ENCODE measurements at places on chromosomes 12 and 14.

GRCh38 chr12:81081726-81082125, 3.8 kb downstream of the ACSS3 start:
- no peak for DNase-seq

DNA sequence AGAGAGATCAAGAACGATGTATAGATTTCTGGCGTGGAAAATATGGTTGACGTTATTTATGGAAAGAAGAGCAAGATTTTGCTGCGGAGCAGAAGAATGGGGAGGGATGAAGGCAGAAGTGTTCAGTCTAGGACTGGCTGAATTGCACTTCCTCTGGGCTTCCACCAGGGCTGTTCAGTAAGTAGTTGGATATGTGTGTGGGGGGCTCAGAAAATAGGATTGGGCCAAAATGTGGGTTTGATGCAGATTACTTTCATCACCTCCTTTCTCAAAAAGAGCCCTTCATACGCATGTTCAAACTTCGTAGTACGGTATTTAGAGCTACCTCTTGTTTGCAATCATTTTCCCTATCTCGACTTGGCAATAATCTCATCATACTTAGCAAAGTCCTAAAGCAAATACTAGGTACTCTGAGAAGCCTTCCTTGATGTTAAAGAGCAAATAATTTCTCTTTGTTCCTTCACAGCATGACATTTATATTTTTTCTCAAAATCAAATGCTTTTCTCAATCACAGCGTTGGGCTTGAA, 349.4 kb downstream of the NELL2 start:
- no peak for DNase-seq

DNA sequence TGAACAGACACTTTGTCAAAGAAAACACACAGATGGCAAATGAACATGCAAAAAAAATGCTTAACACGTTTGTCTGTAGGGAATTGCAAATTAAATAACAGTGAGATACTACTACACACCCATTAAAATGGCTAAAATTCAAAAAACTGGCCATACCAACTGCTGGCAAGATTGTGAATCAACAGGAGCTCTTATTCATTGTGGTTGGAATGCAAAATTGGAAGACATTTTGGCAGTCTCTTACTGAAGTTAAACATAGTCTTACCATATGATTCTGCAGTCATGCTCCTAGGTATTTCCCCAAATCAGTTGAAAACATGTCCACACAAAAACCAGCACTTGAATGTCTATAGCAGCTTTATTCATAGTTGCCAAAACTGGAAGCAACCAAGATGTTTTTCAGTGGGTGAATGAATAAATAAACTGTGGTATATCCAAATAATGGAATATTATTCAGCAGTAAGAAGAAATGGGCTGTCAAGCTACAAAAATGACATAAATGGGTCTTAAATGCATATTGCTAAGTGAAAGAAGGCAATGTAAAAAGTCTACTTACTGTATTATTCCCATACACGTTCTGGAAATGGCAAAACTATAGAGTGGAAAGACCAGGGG, 91.4 kb downstream of the PLEKHA5 start:
- DNase-seq, result no peak

GRCh38 chr14:22837750-22838538, 1.6 kb downstream of the MMP14 start:
- DNase-seq, result no peak

GRCh38 chr12:71195338-71195896, 37.6 kb upstream of the TSPAN8 start:
- DNase-seq, result peak; percentile 70

DNA sequence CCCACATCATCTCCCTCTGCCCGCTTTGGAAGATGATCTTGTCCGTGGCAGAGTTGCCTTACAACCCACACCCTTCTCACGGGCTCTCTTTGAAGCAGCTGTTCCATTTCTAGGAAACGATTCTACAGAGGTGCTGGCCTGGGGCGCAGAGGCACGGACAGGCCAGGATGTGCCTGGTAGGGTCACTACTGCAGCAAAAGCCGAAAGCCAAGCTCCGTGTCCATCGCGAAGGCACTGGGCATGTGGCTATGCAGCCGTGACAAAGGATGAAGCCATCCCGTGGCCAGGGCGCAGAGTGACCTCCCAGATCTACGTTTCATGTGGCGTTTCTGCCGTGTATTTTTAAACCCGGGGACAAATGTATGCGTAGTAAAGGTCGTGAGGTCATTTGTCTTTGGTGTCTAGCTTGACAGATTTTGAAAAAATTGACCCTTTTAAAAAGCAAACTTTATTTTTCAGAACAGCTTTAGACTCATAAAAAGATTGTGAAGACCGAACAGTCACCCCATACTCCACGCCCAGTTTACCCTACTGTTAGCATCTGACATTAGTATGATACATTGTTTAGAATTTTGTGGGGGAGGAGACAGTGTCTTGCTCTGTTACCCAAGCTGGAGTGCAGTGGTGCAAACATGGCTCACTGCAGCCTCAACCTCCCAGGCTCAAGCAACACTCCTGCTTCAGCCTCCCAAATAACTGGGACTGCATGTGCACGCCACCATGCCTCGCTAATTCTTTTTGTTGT, 40.4 kb upstream of the NCOR2 start:
- no peak for DNase-seq

DNA sequence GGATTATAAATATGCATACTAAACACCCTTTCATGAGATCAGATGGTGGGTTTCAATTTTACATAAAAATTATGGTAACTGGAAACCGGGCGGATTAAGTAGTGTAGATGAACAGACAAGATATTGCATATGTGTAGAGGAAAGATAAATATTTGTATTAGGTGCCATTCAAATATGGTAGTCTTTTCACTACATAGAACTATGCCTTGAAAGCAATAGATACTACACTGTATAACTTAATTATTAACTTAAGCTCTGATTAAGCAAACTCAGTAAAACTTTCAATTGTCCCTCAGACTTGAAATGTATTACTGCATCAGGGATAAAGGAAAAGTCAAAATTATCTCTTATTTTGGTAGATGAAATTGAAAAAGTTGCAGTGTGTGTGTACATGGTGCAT, 1.9 kb downstream of the PTPN21 start:
- DNase-seq, result no peak

DNA sequence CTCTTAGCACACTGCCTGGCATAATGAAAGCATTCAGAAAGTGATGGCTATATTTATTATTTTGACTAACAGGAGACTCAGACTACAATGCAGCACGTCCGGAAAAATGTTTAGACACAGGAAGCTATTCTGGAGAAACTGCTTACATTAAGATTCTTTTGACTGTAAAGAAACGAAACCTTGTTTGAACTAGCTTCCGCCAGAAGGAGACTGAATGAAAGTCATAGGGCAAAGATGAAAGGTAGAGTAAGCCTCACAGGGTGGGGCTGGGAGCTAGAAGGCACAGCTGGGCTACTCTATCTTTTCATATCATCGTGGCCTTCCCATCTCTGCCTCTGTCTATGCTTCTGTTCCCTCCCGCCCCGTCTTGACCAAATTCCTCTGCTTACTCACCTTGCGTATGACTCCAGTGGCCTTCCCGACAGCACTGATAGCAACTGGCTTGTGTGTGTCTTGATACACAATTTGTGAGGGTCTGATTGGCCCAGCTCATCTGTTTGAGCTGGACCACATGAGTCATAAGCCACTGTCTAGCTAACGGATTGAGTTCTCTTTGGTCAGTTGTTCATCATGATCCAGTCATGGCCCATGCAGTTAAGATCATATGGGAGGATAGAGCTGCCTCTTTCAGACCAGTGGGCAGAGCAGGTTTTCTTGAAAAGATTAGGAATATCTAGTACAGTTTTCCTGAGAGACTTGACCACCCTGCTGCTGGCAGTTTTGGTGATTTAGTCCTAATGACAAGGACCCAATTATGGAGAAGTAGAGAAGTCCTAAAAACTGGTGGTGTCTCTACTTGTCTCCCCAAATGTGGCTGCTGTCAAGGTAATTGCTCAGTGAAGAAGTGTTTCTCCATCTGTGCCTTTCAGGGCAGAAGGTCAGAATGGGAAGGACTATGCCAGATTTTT, 151.5 kb upstream of the SLC38A2 start:
- no peak for DNase-seq

DNA sequence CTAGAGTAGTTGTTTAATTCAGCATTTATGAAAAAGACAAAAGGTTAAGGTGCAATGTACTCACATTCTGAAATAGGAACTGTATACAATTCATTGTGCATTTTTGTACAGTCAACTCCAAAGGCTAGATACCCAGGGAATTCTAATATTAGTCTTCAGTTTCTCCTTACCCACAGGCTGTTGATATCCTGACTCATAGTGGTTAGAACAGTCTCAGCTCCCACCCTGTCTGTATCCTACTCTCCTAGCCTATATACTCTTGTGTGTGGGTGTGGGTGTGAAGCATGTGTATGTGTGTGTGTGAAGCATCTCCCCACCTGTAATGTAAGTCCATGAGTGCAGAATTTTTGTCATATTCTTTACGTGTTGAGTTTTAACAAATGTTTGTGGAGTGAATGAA, 229.5 kb downstream of the NAV3 start:
- no peak for DNase-seq

GRCh38 chr14:54606631-54607133, 39.8 kb downstream of the SAMD4A start:
- no peak for DNase-seq

GRCh38 chr14:102620413-102620812, 28.0 kb downstream of the RCOR1 start:
- no peak for DNase-seq

DNA sequence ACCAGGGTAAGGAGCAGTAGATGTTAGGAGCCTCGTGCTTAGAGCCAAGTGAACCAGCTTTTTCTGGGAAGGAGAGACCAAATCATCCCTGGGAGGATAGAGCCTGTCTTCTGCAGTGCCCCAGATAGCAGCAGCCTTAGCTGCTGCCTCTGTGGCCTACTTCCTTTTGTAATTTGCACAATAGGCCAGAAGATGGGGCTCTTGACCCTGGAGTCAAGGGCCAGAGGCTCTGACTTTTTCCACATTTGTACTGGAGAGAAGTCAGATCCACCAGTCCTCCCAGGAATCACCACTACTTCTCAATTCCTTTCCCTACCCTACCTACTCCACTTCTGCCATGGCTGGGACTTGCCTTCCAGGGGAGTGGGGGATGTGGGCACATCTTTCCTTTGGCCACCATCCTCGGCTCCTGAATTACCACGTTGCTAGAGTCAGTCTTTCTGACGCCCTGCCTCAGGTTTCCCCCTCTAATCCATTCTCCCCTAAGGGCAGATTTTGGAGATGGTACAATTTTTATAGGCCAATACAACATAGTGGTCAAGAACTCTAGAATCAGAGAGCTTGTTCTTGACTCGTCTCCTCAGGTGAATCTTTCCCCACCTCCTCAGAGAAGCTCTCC, 3.3 kb upstream of the SLC4A8 start:
- DNase-seq, result peak; percentile 83

- DNase-seq, result peak; percentile 83
Observed at GRCh38 chr14:92959189-92959531, 36.2 kb downstream of the CHGA start.

DNA sequence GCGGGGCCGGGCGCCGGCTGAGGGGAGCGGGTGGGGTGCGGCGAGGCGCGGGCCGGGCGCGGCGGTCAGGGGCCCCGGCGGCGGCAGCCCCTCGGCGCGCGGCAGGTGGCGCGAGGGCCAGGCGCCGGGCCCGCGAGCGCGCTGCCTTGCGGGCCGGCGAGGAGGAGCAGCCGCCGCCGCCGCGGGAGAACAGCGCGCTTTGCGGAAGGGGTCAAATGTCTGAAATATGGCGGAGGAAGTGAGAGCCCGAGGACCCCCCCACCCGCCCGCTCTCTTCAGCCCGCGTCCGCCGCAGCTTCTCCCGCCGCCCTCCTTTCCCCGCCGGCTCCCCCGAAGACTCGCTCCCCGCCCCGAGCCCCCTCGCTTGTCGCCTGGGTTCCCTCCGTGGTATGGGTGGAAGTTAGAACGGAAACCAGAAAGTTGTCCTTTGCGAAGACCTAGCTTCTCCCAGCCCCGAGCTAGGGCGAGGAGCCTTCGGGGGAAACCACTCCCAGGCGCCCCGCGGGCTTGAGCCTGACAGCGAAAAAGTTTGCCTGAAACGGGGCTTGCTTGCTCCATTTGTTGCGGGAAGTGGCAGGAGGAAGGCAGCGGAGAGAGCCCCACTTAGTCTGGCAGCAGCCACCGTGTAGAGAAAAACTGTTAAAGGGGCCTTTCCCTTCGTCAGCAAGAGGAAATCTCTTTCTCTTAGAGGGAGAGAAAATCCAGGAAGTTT, 551 bp downstream of the RAP1B start:
- no peak for DNase-seq

GRCh38 chr12:124480469-124481256, 86.7 kb downstream of the NCOR2 start:
- DNase-seq, result peak; percentile 72

GRCh38 chr12:77847060-77847541, 16.4 kb downstream of the NAV3 start:
- DNase-seq, result no peak

DNA sequence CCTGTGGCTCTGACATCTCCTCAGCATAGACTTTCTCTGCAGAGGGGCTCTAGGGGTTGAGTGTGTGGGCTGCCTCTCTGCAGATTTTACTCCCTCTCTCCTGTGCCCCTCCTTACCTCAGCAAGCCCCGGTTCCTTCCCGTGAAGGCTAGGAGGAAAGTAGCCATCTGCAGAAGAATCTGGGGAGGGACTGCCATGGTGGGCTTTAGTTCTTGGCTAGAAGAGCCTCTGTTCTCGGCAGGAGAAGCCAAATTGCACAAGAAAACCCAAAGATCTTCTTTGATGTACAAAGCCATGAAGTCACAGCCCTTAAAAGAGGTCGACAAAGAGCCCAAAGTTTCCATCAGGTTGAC, 23.5 kb downstream of the CKAP4 start:
- DNase-seq, result no peak

GRCh38 chr14:93804654-93805053, 16.4 kb upstream of the PRIMA1 start:
- DNase-seq, result no peak

- peak; percentile 65 for DNase-seq
Observed at GRCh38 chr14:90381011-90381786, 15.6 kb upstream of the CALM1 start.

GRCh38 chr14:95770777-95771176, 56.9 kb upstream of the TCL1A start:
- no peak for DNase-seq

GRCh38 chr12:104911942-104912341, 46.1 kb downstream of the SLC41A2 start:
- no peak for DNase-seq

- no peak for DNase-seq
Observed at GRCh38 chr14:59398841-59399240, 66.3 kb downstream of the GPR135 start.

GRCh38 chr14:24058260-24058950, 6.6 kb downstream of the CARMIL3 start:
- DNase-seq, result no peak

DNA sequence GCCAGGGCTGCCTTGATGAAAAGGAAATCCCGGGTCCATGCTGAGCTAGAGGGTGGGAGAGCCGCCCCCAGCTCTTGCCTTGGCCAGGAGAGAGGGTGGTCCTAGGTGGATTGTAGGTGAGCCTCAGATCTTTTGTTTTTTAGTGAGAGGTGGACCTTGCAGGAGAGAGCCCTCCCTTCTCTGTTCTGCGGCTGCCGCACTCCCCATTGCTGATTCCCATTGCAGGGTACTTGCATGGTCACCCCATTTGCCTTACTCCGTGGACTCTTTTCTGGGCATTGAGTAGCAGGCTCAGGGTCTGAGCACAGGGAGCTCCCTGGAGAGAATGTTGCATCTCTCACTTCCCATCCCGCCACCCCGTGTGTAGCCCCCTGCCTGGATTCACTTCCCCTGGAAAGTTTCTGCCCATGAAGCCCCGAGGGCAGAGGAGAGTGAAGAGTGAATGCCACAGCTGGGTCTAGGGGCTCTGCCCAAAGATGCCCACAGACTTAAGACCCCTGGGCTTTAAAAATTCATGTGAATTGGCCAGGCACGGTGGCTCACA, 10.2 kb downstream of the VASH1 start:
- no peak for DNase-seq

Data from NCI-H1417 (cell line).